Naive thymus-derived CD4-positive, alpha-beta T cell (primary cell): ENCODE measurements at places on chromosomes 3 and 15. TPM values are rescaled to one million over a fixed set of nuclear protein-coding genes. Genes with fewer than 3 reads are reported as not detected.
A peak's percentile ranks its signal among the peaks of the same experiment; 100 is the strongest.

DNA sequence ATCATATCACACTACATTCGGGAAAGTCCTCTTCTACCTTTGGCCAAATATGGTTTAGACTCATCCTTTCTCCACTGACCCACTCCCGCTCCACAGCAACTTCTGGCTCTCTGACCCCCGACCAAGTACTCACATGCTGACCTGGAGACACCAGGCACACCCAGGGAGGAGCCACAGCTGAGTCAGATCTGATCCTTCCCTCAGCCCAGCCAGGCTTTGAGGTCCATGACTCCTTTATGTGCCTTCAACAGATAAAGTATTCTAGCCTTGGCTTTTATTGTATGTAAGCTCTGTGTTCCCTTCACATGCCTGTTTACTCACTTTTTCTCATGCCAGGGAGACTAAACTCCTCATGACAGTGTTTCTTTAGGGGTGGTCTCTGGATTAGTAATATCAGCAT lies 166.9 kb upstream of the UMPS start:
- H3K4me3 ChIP-seq = no peak overlapping the region
- no peak for DNase-seq
- no peaks in the 10 kb centered on the region for H3K36me3 ChIP-seq
- no peaks in the 10 kb centered on the region for H3K27me3 ChIP-seq
- H3K4me1 ChIP-seq = no peaks in the 10 kb centered on the region
- no peak overlapping the region for H3K27ac ChIP-seq

GRCh38 chr3:153658136-153658535 lies 463.1 kb upstream of the ARHGEF26 start:
- no peaks in the 10 kb centered on the region for H3K36me3 ChIP-seq
- no peaks in the 10 kb centered on the region for H3K4me1 ChIP-seq
- no peak overlapping the region for H3K4me3 ChIP-seq
- H3K27me3 ChIP-seq = no peaks in the 10 kb centered on the region
- H3K27ac ChIP-seq = no peak overlapping the region

GRCh38 chr3:30135190-30135589 lies 471.2 kb upstream of the TGFBR2 start:
- no peaks in the 10 kb centered on the region for H3K27me3 ChIP-seq
- no peak overlapping the region for H3K27ac ChIP-seq
- no peaks in the 10 kb centered on the region for H3K4me1 ChIP-seq
- no peaks in the 10 kb centered on the region for H3K36me3 ChIP-seq
- DNase-seq = no peak
- no peak overlapping the region for H3K4me3 ChIP-seq

GRCh38 chr3:59540241-59540640 lies 490.4 kb upstream of the CFAP20DC start:
- no peaks in the 10 kb centered on the region for H3K36me3 ChIP-seq
- no peak overlapping the region for H3K27ac ChIP-seq
- H3K4me1 ChIP-seq = peaks cover 8% of the 10 kb centered on the region
- H3K27me3 ChIP-seq = no peaks in the 10 kb centered on the region
- DNase-seq = no peak

GRCh38 chr15:64635499-64636495 lies 139.6 kb downstream of the RBPMS2 start:
- H3K4me3 ChIP-seq = no peak overlapping the region
- no peak for DNase-seq
- no peaks in the 10 kb centered on the region for H3K36me3 ChIP-seq
- H3K27me3 ChIP-seq = no peaks in the 10 kb centered on the region
- peak overlapping the region; percentile 15 for H3K27ac ChIP-seq

GRCh38 chr3:150057227-150057626 lies 86.5 kb upstream of the PFN2 start:
- H3K27me3 ChIP-seq = no peaks in the 10 kb centered on the region
- H3K4me1 ChIP-seq = no peaks in the 10 kb centered on the region
- H3K27ac ChIP-seq = no peak overlapping the region

DNA sequence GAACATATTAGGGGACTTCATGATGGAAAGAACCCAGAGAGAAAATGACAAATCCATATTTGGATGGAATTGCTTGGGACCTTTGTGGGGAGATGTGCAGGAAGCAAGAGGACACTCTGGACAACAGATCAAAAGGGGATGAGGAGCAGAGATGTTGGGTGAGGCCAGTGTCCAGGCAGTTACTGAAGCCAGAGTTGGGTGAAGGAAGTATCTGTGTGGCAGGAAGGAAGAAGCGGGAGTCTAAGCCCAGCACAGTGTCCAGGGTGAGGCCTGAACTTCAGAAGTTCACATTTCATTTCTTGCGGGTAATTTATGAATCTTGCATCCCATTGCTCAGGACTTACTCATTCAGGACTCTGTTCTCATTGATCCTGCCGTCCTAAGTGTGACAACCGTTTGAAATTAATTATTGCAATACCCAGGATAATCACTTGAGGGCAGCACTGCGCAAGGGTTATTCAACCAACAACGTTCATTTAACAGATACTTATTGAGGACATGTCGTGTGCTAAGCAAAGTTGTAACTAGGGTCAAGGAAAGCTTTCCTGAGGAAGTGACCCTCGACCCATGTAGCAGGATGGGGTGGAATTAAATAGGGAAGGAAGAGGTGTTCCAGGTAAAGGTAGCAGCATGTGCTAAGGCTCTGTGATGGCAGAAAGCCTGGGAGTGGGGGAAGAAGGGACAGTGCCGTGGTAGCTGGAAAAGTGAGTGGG lies 61.3 kb upstream of the CMTM8 start:
- no peak overlapping the region for H3K27ac ChIP-seq
- DNase-seq = peak; percentile 81
- H3K27me3 ChIP-seq = no peaks in the 10 kb centered on the region
- H3K36me3 ChIP-seq = no peaks in the 10 kb centered on the region
- no peaks in the 10 kb centered on the region for H3K4me1 ChIP-seq

GRCh38 chr3:139586420-139587017 lies 47.0 kb upstream of the RBP1 start:
- H3K4me1 ChIP-seq = no peaks in the 10 kb centered on the region
- no peaks in the 10 kb centered on the region for H3K36me3 ChIP-seq
- H3K4me3 ChIP-seq = no peak overlapping the region
- no peak overlapping the region for H3K27ac ChIP-seq

- DNase-seq = no peak
- no peak overlapping the region for H3K4me3 ChIP-seq
- no peaks in the 10 kb centered on the region for H3K36me3 ChIP-seq
- peaks cover 4% of the 10 kb centered on the region for H3K4me1 ChIP-seq
- no peak overlapping the region for H3K27ac ChIP-seq
Measured at GRCh38 chr3:58356054-58356453, 23.4 kb downstream of the PXK start.

- no peaks in the 10 kb centered on the region for H3K4me1 ChIP-seq
- H3K27ac ChIP-seq = no peak overlapping the region
- no peak for DNase-seq
- no peak overlapping the region for H3K4me3 ChIP-seq
Measured at GRCh38 chr3:37627951-37628620, 233.6 kb upstream of the CTDSPL start.

Gene RARRES1
- not detected for polyA plus RNA-seq

Gene CTNNB1
- 40.5 TPM for polyA plus RNA-seq

Gene FAM98B
- polyA plus RNA-seq = 2.4 TPM

Gene SPRED1
- not detected for polyA plus RNA-seq

Gene MUC13
- polyA plus RNA-seq = not detected
